ENCODE measurements at places on chromosomes 4 and X.

GRCh38 chrX:124829930-124830329 lies 483.6 kb downstream of the SH2D1A start:
- no peak for DNase-seq

GRCh38 chr4:6023731-6024130 lies 5.5 kb upstream of the C4orf50 start:
- no peak for DNase-seq

GRCh38 chrX:13778916-13779315 lies 38.0 kb downstream of the GPM6B start:
- DNase-seq, result peak; percentile 34

GRCh38 chrX:31543634-31544033 lies 471.8 kb upstream of the FTHL17 start:
- DNase-seq, result no peak

DNA sequence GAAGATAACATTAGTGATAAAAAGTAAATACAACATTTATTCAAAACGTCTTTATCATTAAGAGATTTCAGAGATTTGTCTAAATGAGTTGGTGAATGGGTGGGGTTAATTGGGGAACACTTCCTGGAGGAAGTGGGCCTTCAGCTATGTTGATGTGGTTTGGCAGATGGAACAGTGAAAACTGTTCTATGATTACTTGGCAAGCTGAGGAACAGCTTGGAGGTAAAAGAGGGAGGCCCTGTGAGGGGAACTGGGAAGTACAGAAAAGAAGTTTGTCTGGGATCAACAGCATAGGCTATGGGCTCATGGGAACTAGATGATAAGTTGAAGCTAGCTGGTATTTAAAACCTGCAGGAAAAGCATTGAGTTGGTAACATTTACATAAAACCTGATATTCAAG lies 26.0 kb downstream of the OCRL start:
- DNase-seq, result peak; percentile 14

GRCh38 chr4:173138624-173139023 lies 30.0 kb upstream of the GALNT7 start:
- DNase-seq, result no peak

DNA sequence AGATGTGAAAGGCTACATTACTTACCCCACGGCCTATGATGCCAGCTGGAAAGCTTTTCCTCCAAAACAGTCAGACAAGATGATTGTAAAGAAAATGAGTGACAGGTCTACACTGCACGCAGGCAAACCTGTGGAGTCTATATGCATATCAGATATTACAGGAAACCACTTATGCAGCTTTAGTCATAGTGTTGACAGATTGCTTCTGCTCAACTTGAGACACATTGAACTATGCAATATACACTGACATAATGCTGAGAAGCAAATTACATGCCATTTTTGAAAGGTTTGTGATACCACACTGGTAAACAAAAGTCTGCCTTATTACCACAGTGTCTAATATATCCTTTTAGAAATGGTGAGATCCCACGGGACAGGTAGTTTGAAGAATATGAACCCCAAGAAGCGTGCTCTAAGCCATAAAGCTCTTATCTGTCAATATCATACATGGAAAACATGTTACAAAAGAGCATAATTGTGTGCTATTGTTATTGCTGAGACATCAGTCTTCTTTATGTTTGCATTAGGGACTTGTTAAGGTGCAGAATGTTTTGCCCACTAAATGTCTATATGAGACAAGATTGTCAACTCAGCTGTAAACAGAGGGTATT lies 1835.8 kb upstream of the TENM3 start:
- DNase-seq, result no peak

DNA sequence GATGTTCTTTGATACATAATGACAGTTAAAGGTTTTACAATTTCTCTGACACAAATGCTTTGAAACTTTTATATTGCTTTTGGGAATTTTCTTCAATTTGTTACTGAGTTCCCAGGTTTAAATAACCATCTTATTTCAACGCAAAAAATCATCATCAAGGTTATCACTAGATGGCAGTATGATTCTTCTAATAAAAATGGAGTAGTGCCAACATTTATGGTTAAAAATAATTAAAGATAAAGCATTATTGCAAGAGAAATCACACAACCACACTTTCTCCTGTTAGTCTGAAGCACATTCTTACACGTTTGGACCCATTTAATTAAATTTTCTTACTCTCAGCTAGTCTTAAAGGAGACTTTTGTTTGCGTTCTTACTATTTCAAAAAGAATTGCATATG lies 611.3 kb upstream of the CPXCR1 start:
- no peak for DNase-seq

GRCh38 chr4:185254434-185254833 lies 45.0 kb downstream of the SNX25 start:
- DNase-seq, result peak; percentile 22

GRCh38 chr4:159503236-159504008 lies 400.5 kb downstream of the RAPGEF2 start:
- DNase-seq, result no peak

All from fibroblast of upper back skin (primary cell).